ENCODE measurements at places on chromosomes 2 and 18. TPM values are rescaled to one million over a fixed set of nuclear protein-coding genes. Genes with fewer than 3 reads are reported as not detected.

ALPI gene
- not detected for total RNA-seq

TSPYL6 gene
- not detected for total RNA-seq

FOXI3 gene
- total RNA-seq = 0.05 TPM

GAREM1 gene
- 5.2 TPM for total RNA-seq

EGR4 gene
- 0.33 TPM for total RNA-seq

CFAP210 gene
- total RNA-seq = 0.30 TPM

ABCB11 gene
- 0.02 TPM for total RNA-seq

All from A549 treated with Hydrocortisone at 1 μM for 4 hours (cell line).